Neural progenitor cell (in vitro differentiated cells): ENCODE measurements at places on chromosomes 2 and 18. TPM values are rescaled to one million over a fixed set of nuclear protein-coding genes. Genes with fewer than 3 reads are reported as not detected.

DNA sequence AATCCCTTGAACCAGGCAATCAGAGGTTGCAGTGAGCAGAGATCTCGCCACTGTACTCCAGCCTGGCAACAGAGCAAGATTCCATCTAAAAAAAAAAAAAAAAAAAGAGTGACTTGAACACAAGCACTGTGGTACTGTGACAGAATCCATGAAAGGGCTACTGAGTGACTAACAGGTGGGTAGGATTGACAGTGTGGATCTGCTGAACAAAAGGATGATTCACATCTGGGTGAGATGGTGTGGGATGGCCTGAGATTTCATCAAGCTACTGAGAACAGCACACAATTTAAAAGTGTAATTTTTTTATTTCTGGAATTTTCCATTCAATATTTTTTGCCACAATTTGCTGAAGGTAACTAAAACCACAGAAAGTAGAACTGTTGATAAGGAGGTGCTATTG, 13.3 kb upstream of the SP3 start:
- no peak overlapping the region for H3K4me3 ChIP-seq
- H3K27me3 ChIP-seq = no peaks in the 10 kb centered on the region
- no peaks in the 10 kb centered on the region for H3K36me3 ChIP-seq

- peak; percentile 27 for DNase-seq
- H3K27ac ChIP-seq = no peak overlapping the region
- H3K27me3 ChIP-seq = peaks cover 34% of the 10 kb centered on the region
- H3K36me3 ChIP-seq = no peaks in the 10 kb centered on the region
- no peak overlapping the region for H3K4me3 ChIP-seq
- peaks cover 45% of the 10 kb centered on the region for H3K4me1 ChIP-seq
These were observed 73.7 kb downstream of the MEIS1 start for GRCh38 chr2:66508484-66509071.

DNA sequence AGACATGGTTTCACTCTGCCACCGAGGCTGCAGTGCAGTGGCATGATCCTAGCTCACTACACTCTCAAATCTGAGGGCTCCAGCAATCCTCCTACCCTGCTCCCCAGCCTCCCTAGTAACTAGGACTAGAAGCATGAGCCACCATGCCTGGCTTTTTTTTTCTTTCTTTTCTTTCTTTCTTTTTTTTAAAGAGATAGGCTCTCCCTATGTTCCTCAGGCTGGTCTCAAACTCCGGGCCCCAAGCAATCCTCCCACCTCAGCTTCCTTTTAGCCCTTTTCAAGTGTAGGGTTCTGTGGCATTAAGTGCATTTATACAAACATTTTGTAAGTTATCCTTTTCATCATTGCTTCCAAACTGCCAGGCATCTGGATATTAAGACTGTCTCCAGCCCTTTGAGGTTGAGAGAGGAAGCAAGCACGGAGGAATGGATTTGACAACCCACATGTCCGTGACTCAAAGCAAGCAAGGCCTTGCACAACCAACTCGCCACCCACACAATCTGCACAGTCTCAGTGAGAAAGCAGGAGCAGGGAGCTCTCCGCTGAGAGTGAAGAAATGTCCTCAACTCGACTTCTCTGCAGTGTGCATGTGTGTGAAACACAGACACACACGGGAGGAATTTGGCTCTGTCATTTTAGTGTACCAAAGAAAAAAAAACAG, 65.6 kb downstream of the ATP8B1 start:
- H3K27me3 ChIP-seq = no peaks in the 10 kb centered on the region
- H3K4me3 ChIP-seq = no peak overlapping the region
- no peaks in the 10 kb centered on the region for H3K36me3 ChIP-seq
- no peak for DNase-seq
- H3K4me1 ChIP-seq = no peaks in the 10 kb centered on the region

DNA sequence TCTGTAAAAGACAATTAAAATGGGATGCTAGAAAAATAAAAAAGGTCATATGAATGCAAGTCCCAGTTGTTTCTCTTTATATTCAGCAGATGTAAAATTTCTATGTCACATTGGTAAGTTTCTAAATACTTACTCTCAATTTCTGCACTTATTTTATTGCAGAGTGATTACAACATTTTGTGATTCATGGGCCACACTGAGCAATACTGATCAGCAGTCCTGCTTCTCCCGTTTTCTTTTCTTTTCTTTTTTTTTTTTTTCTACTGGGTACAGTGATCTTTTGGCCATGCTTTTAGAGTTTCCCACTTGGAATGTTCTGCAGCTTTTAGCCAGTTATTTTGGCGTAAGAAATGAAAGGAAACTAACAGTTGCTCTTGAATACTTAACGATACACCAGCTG, 38.8 kb downstream of the LIMS1 start:
- H3K36me3 ChIP-seq = no peaks in the 10 kb centered on the region
- H3K27ac ChIP-seq = no peak overlapping the region
- H3K27me3 ChIP-seq = no peaks in the 10 kb centered on the region
- H3K4me1 ChIP-seq = peaks cover 25% of the 10 kb centered on the region
- no peak for DNase-seq

- DNase-seq = peak; percentile 24
- H3K4me3 ChIP-seq = peak overlapping the region; percentile 1
- H3K4me1 ChIP-seq = peaks cover 38% of the 10 kb centered on the region
- H3K36me3 ChIP-seq = no peaks in the 10 kb centered on the region
- H3K27ac ChIP-seq = peak overlapping the region; percentile 98
- no peaks in the 10 kb centered on the region for H3K27me3 ChIP-seq
These were observed 38.3 kb upstream of the SMAD2 start for GRCh38 chr18:47968721-47969120.

DNAJC5G gene
- total RNA-seq = not detected in 2 replicates

DNA sequence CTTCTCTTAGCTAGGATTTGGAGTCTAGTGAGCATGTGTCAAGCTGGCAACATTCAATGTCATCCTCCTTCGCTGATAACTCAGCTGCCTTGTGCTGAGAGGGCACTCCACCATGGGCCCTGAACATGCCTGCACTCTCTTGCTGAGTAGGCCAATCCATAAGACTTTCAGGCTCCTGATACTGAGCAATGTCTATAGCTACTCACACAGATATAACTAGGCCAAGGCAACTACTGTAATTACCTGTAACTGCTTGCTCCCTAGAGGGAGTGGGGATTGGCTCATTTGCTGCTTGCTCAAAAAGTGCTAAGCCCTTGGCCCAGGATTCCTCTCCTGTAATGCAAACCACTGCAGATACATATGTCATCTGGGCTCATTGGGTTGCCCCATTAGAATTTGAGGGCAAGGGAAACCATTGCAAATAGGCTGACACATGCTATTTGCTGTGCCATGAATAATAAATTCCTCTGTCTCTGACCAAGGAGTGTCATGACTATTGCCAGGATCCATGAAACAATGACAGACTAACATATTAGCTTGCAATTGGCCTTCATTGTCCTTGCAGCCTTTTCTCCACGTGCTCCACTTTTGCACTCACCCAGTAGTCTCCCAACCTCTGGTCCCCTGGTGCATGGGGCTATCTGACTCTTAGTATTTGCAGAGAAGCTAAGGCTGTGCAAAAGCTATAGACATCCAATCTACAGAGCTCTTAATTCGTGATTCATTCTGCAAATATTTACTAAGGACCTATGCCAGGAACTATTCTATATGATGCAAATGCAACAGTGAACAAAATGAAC, 36.9 kb upstream of the BMPR2 start:
- H3K27me3 ChIP-seq = no peaks in the 10 kb centered on the region
- H3K27ac ChIP-seq = no peak overlapping the region
- H3K36me3 ChIP-seq = no peaks in the 10 kb centered on the region
- no peak for DNase-seq
- no peak overlapping the region for H3K4me3 ChIP-seq

- no peak overlapping the region for H3K4me3 ChIP-seq
- no peaks in the 10 kb centered on the region for H3K27me3 ChIP-seq
- H3K4me1 ChIP-seq = peaks cover 30% of the 10 kb centered on the region
- peak; percentile 29 for DNase-seq
These were observed 700.0 kb upstream of the NXPH2 start for GRCh38 chr2:139480161-139480650.

DNA sequence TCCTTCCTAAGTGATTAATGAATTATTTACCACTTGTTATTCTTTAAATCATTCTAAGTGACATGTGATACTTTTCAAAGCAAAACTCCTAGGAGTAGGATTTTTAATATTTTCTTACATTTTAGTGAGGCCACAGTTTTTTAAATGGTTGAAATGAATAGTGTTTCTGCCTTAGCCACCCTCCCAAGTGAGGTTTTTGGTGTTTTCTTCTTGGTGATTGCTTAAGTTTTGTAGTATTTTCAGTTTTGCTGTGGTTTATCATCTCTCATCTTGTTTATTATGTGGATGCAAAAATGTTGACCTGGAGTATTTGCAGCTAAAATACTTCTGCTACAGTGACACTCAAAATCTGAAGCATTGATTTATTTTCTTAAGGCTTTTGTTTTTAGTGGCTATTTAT, 9.8 kb downstream of the AFTPH start:
- H3K27ac ChIP-seq = no peak overlapping the region
- H3K4me3 ChIP-seq = no peak overlapping the region
- DNase-seq = no peak
- H3K4me1 ChIP-seq = no peaks in the 10 kb centered on the region
- H3K36me3 ChIP-seq = no peaks in the 10 kb centered on the region

DNA sequence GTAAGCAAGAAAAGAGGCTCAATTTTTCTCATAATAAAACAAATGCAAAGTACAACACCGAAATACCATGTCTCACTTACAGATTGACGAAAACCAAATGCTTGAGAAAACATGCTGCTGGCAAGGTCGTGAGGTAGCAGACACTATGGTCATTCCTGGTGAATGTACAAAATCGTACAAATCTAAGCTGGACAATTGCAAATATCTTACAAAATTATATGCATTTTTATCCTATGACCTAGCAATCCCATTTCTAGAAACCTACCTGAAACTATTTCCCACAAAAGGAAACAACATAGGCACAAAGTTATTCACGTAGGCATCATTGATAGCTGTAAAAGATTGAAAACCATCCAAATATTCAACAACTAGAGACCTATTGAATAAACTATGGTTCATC, 54.0 kb downstream of the SCG2 start:
- no peaks in the 10 kb centered on the region for H3K4me1 ChIP-seq
- DNase-seq = no peak
- no peak overlapping the region for H3K4me3 ChIP-seq

UGT1A6 gene
- total RNA-seq = not detected in 2 replicates

GRCh38 chr2:169298007-169298406, 64.3 kb downstream of the LRP2 start:
- no peak overlapping the region for H3K4me3 ChIP-seq
- DNase-seq = no peak
- peaks cover 73% of the 10 kb centered on the region for H3K4me1 ChIP-seq
- H3K36me3 ChIP-seq = no peaks in the 10 kb centered on the region
- H3K27ac ChIP-seq = no peak overlapping the region
- no peaks in the 10 kb centered on the region for H3K27me3 ChIP-seq

DNA sequence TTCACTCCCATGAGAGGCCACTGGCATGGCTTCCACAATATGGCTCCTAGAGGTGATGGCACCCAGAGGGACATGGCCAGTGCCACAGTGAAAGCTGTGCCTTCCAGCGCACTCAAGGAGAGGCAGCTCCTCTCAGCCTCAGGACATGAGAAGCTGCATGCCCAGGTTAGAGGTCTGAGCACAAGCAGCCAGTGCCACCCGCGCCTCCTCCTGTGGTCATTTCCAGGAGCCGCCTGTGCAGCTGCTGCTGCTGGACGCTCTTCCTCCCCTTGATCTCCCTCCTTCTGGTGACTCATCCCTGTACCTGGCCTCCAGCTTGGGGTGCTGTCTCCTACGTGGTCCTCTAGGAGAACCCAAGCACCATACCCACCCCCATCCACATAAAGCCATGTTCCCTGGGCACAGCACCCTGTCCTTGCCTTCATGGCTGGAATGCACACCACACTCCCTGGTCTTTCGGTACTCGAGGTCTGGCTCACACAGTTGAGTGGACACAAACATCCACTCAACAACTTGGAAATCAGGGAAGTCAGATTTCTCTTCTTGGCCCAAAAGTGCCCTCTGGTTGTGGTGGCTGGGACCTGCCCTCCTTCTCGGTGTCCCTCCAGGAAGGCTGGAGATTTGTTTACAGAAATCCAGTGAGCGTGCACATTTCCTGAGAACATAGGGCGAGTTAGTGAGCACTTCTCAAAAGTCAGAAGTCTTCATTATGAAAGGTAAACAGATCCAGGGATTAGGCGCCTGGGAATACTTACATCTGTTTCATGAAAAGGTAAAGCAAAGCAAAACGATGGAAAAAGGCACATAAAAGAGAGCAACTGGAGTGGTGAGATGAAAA, 96.7 kb downstream of the EIPR1 start:
- H3K4me3 ChIP-seq = no peak overlapping the region
- H3K36me3 ChIP-seq = no peaks in the 10 kb centered on the region
- no peaks in the 10 kb centered on the region for H3K4me1 ChIP-seq
- H3K27me3 ChIP-seq = no peaks in the 10 kb centered on the region
- H3K27ac ChIP-seq = no peak overlapping the region
